Lung (tissue), 17 donors: ENCODE measurements at places on chromosomes 7 and 10.

DNA sequence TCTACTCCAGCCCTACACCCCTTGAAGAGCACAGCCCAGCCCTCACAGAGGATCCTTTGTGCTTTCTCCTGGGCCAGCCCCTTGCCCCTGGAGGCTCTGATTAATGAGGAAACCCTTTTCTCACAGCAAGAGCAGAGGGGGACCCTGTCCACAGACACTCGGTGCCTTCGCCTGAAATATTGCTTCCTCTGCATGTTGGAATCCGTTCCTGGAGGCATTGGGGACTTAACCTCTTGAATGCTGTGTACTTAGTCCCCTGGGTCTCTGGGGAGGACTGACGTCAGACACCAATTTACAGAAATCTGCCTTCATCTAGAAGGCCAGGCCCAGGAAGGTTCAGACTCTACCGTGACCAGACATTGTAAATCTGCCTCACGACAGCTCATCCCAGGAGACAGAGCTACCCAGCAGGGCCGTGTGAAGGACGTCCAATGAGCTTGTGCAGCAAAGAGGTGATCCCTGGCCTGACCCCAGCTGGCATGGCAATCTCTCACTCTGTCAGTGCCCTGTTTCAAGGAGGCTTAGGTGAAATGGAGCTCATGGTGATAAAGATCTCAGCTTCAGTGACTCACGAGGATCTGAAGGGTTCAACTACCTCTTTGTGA, 8.1 kb upstream of the TMEM72 start:
- no peak overlapping the region for H3K4me3 ChIP-seq
- DNase-seq, result peak; percentile 52

- H3K27ac ChIP-seq, result no peak overlapping the region
- H3K36me3 ChIP-seq, result no peaks in the 10 kb centered on the region
- no peak overlapping the region for H3K4me3 ChIP-seq
Measured at GRCh38 chr7:50315739-50316671, 11.5 kb downstream of the IKZF1 start.

- no peaks in the 10 kb centered on the region for H3K27me3 ChIP-seq
- H3K4me1 ChIP-seq, result no peaks in the 10 kb centered on the region
- no peak overlapping the region for H3K4me3 ChIP-seq
- H3K27ac ChIP-seq, result no peak overlapping the region
Measured at GRCh38 chr7:35015346-35015859, 21.9 kb downstream of the DPY19L1 start.

- no peak overlapping the region for H3K4me3 ChIP-seq
- H3K36me3 ChIP-seq, result no peaks in the 10 kb centered on the region
- DNase-seq, result no peak
- H3K27ac ChIP-seq, result no peak overlapping the region
Measured at GRCh38 chr7:89077992-89078391, 282.5 kb upstream of the TEX47 start.

DNA sequence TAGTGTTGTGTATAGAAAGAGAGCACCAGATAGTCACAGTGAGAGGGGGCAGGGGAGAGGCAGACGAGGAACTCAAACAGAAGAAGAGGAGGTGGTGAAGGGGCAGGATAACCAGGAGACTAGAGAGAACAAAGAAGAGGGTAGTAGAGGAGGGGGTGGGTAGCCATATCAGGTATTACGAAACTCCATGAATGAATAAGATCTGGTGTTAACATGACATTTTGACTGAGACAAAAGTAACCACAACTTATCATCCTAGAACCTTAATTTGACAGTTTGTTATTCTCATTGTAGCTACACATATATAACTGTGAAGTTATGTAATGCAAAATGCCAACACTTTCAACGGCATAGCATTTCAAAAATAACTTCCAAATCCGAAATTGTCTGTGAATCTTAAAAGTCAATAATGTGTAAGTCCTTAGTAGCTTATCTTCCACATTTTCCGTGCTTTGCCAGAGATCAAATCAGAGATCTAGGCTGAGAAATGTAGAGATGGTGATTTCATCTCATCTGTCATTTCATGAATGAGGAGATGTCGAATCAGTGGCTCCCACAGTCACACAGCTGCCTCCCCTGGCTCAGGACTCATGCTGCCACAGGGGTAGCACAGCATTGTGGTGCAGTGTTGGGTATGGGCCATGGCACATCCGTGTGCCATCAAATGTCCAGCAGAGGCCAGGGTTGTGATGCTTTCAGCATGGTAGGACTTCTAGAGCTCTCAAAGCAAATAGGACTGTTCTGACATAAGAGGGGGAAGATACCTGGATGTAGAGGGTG, 202.1 kb downstream of the HECW1 start:
- no peak overlapping the region for H3K4me3 ChIP-seq
- H3K27ac ChIP-seq, result no peak overlapping the region
- peaks cover 6% of the 10 kb centered on the region for H3K4me1 ChIP-seq
- DNase-seq, result no peak
- H3K27me3 ChIP-seq, result no peaks in the 10 kb centered on the region
- H3K36me3 ChIP-seq, result no peaks in the 10 kb centered on the region

GRCh38 chr10:3622427-3622826, 162.6 kb downstream of the KLF6 start:
- no peak overlapping the region for H3K4me3 ChIP-seq
- H3K27ac ChIP-seq, result no peak overlapping the region
- no peak for DNase-seq
- H3K36me3 ChIP-seq, result no peaks in the 10 kb centered on the region
- no peaks in the 10 kb centered on the region for H3K4me1 ChIP-seq

DNA sequence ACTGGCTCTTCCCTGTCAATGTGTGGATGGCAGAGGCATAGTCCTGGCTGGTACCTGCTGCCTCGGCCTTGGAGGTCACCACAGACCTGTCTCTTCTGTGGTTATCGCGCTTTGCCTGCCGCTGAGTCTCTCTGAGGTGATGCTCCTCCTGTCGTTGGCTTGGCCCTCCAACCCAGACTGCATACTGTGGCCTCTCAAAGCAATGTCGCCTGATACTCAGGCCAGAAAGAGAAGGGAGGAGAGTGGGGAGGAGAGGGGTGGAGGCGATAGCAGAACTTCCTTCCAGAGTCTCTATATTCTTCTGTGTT, 133.2 kb upstream of the KCNMA1 start:
- no peaks in the 10 kb centered on the region for H3K4me1 ChIP-seq
- no peak overlapping the region for H3K27ac ChIP-seq
- no peak for DNase-seq
- H3K36me3 ChIP-seq, result no peaks in the 10 kb centered on the region
- no peaks in the 10 kb centered on the region for H3K27me3 ChIP-seq
- no peak overlapping the region for H3K4me3 ChIP-seq
